HS-5 (cell line): ENCODE measurements at places on chromosomes 12 and 14.

DNA sequence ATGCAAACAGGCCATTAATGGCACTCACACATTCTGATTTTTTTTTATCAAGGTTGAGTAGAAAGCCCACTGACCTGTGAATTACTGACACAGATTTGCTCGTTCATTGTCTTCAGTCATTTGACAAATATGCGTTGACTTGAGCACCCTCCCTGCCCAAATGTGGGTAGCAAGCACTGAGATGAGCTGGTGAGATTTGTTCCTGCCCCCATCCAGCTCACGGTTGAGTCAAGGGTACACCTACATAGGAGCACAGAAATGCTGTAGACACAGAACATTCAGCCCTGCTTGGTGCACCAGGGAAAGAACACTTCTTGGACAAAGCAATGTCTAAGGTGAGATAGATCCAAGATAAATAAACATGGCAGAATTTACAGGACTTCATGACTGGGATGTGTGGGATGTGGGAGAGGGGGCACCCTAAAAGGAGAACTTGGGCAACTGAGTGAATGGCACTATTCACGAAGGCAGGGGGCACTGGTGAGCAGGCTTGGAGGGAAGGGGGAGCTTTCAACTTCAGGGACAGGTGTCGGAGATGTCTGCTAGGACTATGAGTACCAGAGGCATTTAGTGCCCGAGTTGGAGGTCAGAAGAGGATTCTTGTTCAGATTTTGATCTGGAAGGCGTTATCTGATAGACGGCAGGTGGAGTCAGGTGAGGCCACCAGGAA lies 213.4 kb downstream of the VRK1 start:
- DNase-seq, result no peak

- DNase-seq, result no peak
These were observed 98.8 kb downstream of the OSBPL8 start for GRCh38 chr12:76460807-76461206.

DNA sequence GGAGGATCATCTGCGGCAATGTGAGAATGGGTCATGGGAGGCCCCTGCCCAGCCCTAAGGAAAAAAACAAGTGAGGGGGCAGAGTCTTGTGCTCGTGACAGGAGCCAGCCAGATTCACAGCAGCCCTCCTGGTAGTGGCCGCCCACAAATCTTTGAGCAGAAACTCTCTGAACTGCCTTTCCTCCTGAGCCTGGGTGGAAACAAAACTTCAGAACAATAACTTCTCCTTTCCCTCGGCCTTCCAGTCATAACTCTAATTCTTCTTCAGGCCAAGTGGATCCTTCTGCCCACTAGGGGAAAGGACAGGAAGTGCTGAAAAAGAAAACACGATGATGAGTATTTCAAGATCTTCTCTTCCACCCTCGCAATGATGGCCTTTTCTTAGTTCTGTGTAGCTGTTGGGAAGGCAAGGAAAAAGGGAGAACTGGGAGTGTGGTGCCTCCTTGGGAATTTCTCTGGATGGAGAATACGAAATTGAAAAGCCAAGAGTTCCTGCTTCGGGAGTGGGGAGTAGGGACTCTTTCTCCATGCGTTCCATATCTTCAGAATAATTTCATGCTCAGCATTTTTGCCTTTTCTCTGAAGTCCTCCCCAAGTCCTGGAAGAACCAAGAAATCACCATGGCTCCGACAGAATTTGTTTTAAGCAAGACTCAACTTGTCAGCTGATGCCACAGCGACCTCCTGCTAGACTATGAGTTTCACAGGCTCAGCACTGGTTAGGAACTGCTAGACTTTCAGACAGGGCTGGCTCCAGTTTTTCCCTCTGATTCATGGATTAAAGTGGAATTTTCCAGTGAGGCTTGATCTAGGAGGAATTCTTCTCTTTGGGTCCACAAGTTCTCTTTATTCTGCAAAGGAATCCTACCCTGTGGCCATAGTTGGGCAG lies 188.9 kb downstream of the CAND1 start:
- no peak for DNase-seq

DNA sequence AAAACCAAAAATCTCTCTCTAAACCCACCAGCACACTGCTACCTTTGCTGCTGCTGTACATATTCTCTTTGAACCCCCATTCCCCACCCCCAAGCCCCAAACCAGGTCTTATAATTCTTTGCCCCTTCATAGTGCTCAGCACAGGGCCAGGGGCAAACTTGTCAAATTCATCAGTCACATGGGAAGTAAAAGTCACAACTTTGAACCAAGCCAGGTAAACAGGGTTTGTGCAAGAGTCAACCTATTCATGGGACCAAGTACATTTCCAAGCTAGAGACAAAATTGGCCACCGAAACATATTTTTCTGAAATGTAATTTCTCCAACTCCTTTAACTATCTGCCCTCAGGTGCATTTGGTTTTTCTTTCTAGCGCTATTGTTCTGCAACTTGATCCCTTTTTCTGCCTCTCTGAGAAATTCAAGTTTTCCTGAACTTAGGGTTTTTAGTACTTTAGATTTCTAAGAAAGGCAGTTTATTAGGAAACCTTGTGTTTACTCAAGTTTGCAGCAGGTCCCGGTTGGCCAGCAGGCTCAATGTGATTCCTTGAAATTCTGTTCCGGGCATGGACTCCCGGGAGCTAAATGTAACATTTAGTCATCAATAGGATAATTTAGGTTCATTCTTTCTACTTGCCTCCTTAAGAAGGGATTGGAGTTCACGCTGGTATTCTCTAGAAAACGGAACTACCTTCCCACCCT lies 230.5 kb downstream of the EFCAB11 start:
- no peak for DNase-seq
